ENCODE measurements at places on chromosomes 5 and 9. TPM values are rescaled to one million over a fixed set of nuclear protein-coding genes. Genes with fewer than 3 reads are reported as not detected.

Gene FEM1C
- 19.3 TPM for total RNA-seq

Gene OR1Q1
- total RNA-seq: not detected

Gene CTXN3
- total RNA-seq: not detected

Gene PRSS3
- total RNA-seq: 0.51 TPM

Gene C6
- total RNA-seq: not detected

Gene CCNO
- total RNA-seq: not detected

Gene POU5F2
- 1.2 TPM for total RNA-seq

Gene TAF11L5
- total RNA-seq: not detected

Gene TYRP1
- total RNA-seq: 0.85 TPM

Gene MSMP
- total RNA-seq: 66.8 TPM

Gene DMXL1
- 53.4 TPM for total RNA-seq

Gene ZCCHC10
- total RNA-seq: 15.7 TPM

Gene ABO
- total RNA-seq: under 0.01 TPM

Measured in dermis blood vessel endothelial cell (primary cell).